ENCODE measurements at places on chromosomes 16 and 17.

GRCh38 chr16:22054847-22055590 is 37.3 kb upstream of the VWA3A start:
- no peak for DNase-seq

DNA sequence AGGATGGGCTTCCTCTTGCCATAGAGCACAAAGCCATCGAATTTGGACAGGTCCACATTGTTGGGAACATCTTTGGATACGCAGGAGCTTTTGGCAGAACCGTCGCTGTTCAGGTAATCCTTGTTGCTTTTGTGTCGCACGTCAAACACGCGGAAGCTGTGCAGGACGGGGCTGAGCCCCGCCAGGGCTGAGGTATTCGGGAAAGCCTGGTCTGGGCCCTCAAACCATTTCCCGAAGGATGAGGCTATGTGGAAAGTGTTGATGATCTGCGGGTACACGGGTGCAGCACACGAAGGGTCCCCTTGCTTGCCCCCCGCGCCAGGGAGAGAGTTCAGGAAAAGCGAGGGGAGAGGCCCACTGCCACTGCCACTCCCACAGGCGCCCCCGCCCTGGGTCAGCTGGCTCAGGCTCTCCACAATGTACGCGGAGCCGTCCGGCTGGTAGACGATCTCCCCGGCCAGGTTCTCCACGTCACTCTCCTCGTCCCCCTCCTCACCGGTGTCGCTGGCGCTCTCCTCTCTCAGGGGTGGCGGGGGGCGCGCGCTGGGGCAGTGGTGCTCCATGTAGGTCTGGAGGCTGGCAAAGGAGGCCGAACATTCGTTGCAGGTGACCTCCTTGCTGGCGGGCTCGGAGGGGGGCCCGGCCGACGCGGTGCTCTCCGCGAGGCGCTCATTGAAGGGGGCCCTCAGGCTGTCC is 88.5 kb downstream of the ZFHX3 start:
- DNase-seq = no peak

- no peak for DNase-seq
These were observed 30.0 kb upstream of the PABPN1L start for GRCh38 chr16:88896238-88897070.

DNA sequence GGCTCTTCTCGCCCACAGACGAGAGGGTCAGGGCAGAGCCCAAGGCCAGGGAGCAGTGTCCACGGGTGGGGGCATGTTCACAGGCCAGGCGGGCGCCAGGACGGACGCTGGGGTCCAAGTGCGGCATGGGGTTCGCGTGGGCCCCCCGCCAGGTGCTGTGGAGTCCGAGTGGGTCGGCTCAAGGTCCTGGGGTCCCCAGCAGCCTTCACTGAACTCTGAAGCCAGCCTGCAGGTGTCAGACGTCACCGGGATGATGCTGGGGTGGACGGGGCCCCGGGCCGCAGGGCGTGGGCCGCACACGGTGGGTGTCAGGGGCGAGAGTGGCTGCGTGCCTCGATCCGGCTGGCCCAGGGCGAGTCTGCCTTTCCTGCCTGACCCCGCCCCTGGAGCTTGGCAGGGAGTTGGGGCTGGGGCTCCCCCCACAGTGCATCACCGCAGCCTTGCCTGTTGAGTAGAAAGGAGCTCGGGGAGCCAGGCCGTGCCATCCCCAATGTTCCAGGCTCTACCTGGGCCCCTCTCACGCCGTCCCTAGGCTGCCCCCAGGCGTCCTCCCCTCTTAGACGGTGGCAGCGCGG is 19.0 kb downstream of the CACNA1H start:
- no peak for DNase-seq

DNA sequence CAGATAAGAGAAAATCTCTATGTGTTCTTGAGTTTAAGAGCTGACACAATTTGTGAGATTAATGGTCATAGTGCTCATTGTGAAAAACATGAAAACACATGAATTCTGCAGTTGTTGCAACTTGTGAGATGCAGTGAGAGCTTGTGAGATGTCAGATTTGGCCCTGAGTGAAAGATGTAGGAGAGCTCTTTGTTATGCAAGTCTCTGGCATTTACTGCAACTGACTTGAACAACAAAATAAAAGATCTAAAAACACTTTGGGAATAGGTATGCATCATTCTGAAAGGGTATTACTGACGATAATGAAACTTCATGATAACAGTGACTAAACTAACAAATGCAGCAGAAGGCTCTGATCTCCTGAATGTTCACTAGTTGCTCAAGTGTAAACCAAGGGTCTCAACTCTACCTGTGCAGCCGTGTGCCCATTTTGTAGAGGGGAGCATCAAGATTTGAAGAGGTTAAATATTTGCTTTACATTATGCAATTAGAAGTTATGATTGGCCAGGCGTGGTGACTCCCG is 50.8 kb upstream of the SMIM36 start:
- DNase-seq = no peak

DNA sequence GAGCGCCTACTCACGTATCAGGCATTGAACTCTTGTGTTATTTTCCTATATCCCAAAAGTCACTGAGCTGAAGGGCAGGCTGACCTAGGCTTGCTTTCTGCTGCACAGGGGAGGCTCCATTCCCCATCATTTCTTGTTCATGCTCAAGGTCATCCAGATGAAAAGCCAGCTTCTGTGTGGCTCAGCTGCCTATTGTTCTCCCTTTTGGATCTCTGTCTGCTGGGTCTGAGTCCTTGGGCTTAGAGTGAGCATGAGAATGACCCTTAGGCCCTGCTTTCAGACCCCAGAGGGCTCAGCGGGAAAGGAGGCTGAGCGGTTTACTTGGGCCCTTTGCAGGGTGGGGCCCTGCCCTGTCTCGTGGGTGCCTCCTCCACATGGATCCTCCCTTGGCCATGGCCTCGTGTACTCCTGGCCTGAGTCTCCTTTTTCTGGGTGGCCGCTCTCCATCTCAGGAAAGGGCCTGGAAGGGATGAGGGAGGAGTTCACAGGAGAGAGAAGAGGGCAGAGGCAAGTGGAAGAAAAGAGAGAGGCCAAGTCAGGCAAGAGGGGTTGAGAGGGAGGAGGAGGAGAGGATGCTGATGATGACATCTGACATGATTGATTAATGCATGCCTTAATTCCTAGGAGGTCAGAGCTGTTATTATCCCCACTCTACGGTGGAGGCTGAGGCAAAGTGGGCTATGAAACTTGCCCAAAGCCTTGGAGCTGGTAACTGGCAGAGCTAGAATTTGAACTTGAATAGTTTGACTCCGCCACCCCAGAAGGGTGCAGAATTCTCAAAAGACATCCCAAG is 19.8 kb upstream of the MAP3K14 start:
- DNase-seq = no peak

- DNase-seq = peak; percentile 81
These were observed at the start of the genes GNPTG and TSR3 for GRCh38 chr16:1351582-1352362. GNPTG (plus strand) TSS chr16:1351931; CDS start chr16:1351966, 35 bp downstream. TSR3 (minus strand) TSS chr16:1351878; CDS start chr16:1351804, 74 bp downstream.

Measured in stimulated activated CD8-positive, alpha-beta memory T cell treated with anti-CD3 and anti-CD28 coated beads, Interleukin-7, amount 100 ng/mL, for 48 hours (primary cell).